ENCODE measurements at places on chromosomes 11 and 22. TPM values are rescaled to one million over a fixed set of nuclear protein-coding genes. Genes with fewer than 3 reads are reported as not detected.

DNA sequence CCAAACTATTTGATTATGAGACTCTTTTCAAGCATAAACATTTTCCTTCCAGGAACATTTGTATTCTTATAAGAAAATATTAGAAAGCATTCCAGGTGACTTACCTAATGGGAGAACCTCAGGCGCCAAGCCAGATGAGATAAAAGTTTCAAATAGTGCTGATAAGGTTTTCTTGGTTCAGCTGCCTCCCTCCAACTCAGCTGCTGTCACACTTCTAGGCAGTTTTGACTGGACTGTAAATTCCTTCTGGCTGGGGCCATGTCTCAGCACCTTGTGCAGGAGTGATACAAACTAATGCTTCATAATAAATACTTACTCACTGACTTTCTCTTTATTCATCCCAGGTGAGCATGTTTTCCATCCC lies 131.1 kb downstream of the MED15 start:
- no peak for DNase-seq

GRCh38 chr22:22201185-22201929 lies 43.2 kb upstream of the VPREB1 start:
- no peak for DNase-seq

DNA sequence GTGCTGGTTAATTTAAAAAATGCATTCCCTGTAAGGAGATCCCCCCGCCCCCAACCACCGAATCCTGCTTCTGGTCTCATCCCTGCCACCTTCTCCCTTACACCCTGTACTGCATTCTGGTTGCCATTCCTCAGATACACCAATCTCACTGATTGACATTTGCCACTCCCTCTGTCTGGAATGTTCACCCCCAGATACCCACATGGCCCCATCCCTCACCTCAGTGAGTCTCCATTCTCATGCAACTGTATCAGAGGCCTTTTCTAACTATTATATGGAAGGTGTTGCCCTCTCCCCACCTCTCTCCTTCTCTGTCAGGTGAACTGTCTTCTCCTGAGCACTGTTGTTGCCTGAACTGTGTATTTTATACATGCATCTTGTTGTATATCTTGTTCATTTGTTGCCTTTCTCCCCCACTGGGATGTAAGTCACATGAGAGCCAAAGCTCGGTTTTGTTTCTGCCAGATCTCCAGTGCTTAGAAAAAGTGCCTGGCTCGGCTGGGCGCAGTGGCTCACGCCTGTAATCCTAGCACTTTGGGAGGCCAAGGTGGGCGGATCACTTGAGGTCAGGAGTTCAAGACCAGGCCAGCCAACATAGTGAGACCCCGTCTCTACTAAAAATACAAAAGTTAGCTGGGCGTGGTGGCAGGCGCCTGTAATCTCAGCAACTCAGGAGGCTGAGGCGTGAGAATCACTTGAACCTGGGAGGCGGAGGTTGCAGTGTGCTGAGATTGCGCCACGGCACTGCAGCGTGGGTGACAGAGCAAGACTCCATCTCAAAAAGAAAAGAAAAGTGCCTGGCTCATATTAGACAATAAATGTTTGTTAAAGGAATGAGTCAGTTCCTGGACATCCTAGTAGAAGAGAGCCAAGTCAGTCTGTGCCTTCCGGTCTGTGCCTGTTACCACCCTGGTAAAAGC lies 61.0 kb downstream of the TNRC6B start:
- peak; percentile 51 for DNase-seq

DNA sequence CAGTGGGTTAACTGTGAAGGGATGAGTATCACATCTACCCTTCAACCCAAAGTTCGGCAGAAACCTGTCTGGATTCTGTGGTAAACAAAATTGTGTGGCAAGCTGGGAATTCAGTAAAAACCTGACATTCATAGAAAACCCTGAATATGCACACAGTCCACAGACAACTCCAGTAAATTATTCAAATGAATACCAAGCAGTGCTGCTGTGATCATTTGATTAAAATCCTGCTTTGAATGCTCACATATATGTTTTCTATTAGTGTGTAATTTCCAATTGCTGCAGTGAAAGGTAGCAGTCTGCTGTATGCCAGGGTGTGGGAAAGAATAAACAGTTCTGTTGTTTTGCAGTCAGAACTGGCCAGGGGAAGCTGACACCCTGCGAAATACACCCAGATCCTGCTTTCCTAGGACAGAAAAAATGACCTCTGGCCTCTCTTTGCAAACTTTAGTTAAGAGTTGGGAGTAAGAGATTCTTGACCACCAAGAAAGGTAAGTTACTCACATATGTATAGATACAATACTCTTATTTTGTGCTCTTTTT lies 217.8 kb downstream of the FAM76B start:
- no peak for DNase-seq

DNA sequence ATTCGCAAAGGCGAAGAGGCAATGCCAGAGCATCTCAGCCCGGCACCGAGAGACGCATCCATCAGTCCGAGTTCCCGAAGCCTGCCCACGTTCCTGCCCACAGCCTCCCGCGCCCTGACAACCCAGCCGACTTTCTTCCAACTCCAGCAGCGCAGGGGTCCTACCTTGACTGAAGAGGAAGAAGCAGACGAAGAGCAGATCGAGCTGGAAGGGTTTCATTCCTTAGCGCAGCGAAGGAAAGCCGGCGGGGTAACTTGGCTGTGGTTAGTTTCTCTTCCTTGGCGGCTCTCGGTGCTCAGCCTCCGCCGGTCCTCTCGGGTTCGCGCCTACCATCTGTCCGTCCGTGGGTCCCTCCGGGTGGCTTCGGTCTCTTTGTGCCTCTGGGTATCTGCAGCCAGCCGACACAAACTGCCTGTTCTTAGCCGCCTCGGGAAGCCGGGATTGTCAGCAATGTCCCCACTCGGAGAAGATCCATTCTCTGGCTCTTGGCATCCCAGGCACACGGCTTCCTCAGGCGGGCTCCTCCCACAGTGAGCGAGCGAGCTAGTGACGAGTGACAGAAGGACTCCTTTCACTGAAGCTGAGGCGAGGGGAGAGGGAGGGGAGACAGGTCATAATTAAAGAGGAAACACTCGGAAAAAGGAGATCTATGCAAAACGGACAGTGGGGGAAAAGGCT lies at the start of gene KIRREL3:
TSS of gene KIRREL3 (minus strand) at position 480 of the 678 bp plus-strand sequence.
- no peak for DNase-seq

DNA sequence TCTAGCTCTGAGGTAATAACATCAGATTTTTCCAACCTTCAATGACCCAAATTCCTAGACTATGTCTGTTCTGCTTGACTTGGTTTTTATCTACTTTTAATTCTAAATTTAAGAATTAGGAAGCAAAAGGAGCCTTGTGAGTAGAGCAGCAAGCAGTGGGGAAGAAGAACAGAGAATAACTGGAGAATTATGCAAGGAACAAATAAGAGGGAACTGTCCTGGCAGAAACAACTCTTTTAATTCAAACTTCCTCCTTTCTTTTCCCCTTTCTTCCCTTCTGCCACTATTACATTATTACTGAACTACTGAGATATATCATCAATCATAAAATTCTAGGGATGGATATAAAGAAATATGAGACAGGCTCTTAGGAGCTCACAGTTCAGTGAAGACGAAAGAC lies 276.1 kb downstream of the SBF2 start:
- no peak for DNase-seq

GRCh38 chr11:34840736-34841386 lies 75.3 kb downstream of the APIP start:
- no peak for DNase-seq

DNA sequence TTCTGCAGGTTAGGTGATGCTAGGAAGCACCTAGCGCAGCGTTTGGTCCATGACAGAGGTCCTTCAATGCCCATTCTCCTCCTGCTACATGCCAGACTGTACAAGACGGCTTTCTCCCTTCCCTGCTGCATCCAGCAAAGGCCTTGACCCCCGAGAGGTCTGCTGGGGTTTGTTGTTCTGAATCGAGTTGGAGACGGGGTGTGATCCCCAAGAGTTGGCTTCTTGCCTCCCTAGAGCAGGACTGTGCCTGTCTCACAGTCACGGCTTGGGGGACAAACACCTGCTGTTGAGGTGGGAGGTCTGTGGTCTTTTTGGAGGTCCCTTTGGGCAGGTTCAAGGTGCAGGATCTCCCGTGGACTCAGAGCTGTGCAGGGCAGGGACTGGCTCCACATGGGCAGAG lies 352.3 kb upstream of the B3GAT1 start:
- no peak for DNase-seq

GRCh38 chr22:31948002-31948401 lies 3.7 kb downstream of the YWHAH start:
- DNase-seq, result no peak

- DNase-seq, result no peak
These were observed 669 bp upstream of the BCR start for GRCh38 chr22:23179381-23180299.

DNA sequence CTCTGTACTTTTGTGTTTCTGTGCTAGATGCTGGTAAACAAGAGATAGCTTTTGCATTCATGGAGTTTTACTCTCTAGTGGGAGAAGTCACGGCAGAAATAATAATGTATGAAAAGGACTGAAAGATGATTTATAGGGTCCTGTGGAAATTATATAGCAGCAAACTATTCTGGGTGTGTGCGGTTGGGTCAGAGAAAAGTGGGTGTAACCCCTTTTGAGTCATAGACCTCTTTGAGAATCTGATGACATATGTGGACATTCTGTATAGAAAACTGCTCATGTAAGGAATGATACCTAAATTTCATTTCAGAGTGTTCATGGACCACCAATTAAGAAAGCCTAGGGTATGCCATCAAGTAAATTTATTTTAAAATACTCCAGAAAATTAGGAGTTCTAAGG lies 54.4 kb downstream of the TMEM135 start:
- no peak for DNase-seq

- DNase-seq, result no peak
These were observed 51.9 kb downstream of the SPECC1L start for GRCh38 chr22:24322522-24322921.

GRCh38 chr22:37275622-37276021 lies 6.7 kb upstream of the CYTH4 start:
- no peak for DNase-seq

The RAB38 gene
- total RNA-seq, result 10.9 TPM

The MOV10L1 gene
- total RNA-seq, result 26.0 TPM

The MS4A6E gene
- total RNA-seq, result not detected

The SYT12 gene
- total RNA-seq, result 0.04 TPM

The CATSPERZ gene
- total RNA-seq, result not detected

The MORC2 gene
- total RNA-seq, result 21.6 TPM

The LRRC74B gene
- total RNA-seq, result not detected
